AG08396 (cell line): ENCODE measurements at places on chromosomes 4 and X.

DNA sequence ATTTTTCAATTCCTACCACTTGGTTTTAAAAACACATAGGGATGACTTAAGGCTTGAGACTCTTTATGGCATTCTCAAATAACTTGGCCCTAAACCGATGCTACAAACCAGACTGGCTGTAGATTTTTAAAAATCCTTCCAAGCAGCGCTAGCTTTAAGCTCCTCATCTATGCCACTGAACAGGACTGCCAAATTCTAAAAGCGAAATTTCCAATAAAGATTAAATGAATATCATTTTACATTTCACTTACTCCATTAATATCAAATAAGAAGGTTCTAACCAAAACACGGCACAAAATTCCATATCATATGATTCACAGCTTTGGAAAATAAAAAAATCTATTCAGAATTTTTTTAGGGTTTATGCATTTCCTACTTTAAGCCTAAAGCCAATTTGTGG, 134.2 kb downstream of the FANCB start:
- no peak for DNase-seq

DNA sequence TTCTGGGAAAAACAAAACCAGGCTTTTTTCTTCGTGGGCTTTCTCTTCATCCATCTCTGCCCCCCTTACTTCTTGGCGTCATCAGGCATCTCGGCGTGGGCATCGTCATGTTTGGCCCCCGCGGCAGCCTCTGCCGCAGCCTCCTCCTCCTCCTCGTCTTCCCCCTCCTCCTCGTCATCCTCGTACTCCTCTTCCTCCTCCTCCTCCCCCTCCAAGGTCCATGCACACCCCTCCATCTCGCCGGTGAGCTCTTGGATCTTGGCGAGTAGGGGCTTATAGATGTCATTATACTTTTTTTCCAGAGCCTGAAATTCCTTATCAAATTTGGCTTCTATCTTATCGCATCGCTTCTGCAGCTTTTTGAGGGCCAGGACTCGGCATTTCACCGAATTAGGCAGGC, 488 bp downstream of the NAP1L5 start:
- peak; percentile 12 for DNase-seq

GRCh38 chrX:3520458-3520857, 174.0 kb upstream of the MXRA5 start:
- DNase-seq: no peak

- DNase-seq: no peak
Measured at GRCh38 chr4:122894827-122895226, 27.6 kb downstream of the NUDT6 start.

- no peak for DNase-seq
Measured at GRCh38 chr4:150863456-150863855, 151.6 kb downstream of the LRBA start.

DNA sequence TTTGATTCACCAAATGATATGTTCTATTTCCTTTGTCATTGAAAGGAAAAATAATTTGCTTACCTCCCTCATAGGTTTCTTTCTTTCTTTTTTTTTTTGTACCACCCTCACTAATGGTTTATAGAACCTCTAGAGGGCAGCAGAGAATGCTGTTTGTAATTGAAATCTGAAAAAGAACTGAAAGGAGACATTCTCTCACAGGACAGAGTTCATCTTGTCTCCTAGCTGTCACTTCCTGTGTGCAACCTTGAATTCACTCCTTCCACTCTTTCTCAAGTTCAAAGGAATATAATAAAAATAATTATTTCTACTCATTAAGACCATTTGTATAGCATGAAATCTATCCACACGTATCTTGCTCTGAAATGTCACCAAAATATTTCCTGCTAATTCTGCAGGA, 51.0 kb downstream of the GUCY1B1 start:
- peak; percentile 41 for DNase-seq

- no peak for DNase-seq
Measured at GRCh38 chrX:150268839-150269355, 94.2 kb upstream of the MAMLD1 start.

- DNase-seq: no peak
Measured at GRCh38 chrX:2450681-2451080, 50.1 kb downstream of the DHRSX start.

DNA sequence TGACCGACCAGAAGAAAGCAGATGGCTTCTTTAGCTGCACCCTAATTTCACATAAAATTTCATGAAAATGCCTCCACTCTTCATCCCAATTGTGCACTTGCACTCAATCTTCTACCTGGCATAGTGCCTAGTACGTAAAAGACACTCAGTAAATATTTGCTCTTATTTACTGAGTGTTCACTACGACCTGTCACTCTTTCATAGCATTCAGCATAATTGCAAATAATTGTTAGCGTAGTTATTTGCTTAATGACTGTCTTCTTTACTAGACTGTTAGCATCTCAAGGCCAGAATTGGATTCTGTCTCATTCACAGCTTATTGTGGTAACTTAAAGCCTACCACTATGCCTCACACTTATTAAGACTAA, 130.2 kb downstream of the ENOX2 start:
- DNase-seq: no peak

- no peak for DNase-seq
Measured at GRCh38 chrX:66076801-66077200, 36.9 kb upstream of the VSIG4 start.

DNA sequence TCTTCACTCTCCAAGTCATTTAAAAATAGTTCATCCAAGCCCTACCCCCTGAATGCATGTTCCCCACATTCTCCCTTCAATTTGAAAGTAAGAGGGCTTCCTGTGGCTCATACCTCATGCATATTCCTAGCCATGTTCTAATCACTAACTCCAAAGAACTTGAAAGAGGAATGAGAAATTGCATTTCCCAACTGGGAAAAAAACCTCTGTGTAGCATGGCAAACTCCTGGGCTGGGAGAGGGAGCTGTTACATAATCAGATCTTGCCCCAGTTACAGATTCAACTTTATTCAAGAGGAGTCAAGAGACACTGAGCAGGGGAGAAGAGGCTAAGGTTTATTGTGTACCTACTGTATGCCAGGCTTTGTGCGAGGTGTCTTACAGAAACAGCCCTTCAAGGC, 90.2 kb downstream of the SLC2A9 start:
- DNase-seq: no peak

DNA sequence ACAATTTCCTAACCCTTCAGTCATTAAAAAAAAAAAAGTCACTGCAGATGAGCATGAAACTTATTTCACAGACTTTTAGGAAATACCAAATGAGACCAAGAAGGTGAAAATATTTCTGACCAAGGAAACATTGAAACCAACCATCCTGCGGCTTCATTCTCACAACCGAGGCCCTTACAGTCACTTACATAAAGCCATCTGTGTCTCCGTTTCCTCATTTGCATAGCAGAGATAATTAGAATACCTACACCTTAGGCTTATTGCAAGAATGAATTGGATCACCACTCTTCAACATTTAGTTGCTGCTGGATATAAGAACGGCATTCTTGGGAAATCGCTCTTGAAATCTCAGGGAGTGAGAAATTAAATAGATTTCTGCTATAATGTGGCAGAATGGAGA, 356.2 kb downstream of the HS3ST1 start:
- no peak for DNase-seq

DNA sequence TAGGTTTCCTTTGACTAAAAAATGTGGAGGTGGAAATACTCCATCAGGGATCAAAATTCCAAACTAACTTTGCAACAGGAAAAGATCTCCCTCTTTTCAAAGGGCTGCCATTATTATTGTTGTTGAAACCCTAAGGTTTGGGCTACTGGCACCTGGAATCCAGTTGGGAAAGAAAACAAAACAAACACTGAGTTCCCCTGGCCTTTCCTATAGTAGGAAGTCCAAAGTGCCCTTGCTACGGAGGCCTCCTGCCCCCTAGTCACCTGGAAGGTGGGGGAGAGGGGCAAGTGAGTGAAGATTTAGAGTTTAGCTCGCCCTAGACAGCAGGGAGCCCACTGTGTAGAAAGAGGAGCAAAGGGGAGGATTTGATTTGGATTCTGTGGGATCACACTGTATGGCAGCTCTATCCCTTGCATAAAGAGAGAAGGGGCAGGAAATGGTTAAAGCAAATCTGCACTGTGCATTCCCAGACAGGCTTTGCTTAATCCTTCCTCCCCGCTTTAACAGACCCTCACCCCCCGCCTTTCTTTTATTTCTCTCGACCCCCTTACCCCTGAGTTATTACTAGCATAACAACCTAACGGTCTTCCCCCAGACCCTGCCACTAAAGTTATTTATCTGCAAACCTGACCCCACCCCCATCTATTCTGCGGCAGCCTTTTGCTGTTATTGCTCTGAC, 627 bp upstream of the FAT4 start:
- no peak for DNase-seq

- no peak for DNase-seq
Measured at GRCh38 chr4:10619220-10619619, 65.3 kb downstream of the CLNK start.

DNA sequence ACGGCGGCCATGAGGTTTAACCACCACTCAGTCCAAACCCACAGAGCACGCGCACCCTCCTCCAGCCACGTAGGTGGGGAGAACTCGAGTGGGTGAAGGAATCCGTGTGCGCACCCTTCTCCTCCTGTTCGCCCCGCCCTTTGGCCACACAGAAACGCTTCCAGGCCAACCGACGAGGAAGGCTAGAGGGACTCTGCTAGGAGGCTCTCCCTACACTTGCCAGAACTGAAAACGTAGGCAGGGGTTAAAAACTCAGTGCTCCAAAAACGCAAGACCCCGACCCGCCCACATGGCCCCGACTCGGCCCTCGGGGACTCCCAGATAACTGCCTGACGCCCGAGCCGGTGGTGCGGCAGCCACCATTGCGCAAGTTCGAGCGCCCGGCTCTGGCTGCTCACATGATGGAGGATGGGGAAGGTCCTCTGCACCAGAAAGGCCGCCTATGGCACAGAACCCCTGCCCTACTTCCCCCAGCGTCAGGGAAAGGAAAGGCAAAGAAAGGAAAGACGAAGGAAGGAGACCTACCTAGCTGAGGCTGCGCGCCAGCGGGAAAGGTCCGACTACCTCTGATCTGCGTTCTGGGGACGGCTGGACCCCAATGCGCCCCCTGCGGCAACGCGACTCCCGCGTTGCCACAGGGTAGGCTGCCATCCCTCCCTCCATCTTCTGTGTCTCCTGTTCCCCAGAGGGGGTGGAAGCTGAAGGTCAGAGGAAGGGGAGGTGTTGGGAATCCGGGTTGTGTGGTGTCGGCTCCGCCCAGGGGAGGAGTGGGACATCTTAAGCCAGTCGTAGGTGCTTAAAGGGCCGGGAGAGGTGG, 201.9 kb upstream of the AGTR2 start:
- no peak for DNase-seq

DNA sequence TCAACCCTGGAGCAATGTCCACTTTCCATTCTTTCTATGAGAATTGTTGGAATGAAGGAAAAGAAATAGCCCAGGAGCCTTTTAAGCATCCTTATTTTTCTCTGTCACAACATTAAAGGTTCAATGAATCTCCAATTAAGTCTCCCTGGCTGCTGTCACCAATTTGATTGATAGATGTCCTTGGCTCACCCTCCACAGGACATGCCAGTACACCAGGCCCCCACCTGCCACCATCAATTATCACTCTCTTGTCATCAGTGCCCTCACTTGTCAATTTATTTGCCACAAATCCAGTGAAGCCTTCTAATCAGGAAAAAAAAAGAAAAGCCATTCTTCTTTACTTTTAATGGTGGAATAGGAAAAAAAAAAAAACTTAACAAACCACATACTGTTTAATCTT, 453.6 kb downstream of the CENPC start:
- no peak for DNase-seq

DNA sequence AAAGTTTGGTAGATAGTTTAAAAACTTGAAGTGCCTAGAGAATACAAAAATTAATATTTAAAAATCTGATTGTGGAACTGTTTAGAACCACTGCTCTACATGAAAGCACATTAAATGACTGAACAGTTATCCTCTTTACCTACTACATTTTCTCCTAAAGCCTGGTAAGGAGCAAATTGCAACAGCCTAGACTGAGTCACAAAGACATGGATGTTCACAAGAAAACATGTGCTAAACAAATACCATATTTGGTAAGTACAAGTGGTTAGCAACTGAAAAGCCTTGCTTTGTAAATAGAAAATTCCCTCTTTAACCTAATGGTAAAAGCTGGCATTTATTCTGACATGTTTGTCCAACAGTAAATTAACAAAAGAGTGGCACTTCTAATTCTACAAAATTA, 203.1 kb downstream of the FBXO8 start:
- no peak for DNase-seq

DNA sequence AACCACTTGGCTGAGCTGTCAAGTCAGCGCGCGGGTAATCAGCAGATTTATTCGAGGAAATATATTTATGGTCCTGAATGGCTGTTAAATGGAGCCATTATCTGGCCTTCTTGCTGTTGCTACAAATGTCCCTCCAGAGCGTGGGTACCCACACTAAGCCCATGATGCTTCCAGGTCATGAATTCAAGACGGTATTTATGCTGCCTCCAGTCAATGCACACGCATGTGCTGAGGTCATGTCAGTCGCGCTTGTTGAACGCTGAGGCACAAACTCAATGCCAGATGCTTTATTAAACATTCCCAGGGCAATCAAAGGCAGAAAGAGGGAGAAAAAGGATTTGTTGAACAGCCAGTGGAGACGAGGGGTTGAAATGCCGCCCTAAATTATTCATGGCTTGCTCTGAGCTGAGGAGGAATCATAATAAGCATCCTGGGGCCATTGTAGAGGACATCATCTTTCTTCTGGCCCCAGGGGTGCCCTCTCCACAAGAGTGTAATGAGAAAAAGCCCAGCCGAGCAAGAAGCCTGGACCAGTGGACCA, 36.1 kb upstream of the CLDN24 start:
- DNase-seq: no peak
